Brain microvascular endothelial cell (primary cell): ENCODE measurements at places on chromosomes 4 and X.
A peak's percentile ranks its signal among the peaks of the same experiment; 100 is the strongest.

DNA sequence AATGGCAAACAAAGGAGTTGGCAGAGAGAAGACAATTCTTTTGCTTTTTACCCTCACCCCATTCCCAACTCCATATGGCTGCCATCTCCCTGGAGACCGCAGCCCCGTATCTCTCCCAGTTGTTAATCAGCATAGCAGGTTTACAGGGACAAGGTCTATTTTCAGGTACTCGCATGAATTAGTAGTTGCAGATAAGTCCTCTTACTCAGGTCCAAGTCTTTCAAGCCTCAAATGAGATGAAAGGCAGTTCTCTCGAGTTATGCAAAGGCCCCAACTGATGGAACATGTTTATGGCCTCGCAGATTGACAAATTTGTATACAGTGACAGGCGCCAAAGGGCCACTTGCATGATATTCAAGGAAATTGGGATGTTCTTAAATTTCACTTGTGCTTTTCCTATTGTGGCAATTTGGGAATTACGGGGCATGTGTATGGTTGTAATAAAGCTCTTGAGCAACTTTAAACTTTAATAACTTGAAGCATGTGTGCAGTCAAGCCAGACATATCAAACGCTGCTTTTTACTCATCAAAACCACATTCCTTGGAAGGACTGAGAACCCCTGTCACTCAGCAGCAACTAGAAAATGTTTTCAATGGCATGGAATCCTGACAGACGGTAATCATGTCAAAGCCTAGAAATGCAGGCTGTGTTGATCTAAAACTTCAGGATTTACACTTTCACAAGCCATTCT lies 45.1 kb downstream of the KDR start:
- DNase-seq: peak; percentile 38

DNA sequence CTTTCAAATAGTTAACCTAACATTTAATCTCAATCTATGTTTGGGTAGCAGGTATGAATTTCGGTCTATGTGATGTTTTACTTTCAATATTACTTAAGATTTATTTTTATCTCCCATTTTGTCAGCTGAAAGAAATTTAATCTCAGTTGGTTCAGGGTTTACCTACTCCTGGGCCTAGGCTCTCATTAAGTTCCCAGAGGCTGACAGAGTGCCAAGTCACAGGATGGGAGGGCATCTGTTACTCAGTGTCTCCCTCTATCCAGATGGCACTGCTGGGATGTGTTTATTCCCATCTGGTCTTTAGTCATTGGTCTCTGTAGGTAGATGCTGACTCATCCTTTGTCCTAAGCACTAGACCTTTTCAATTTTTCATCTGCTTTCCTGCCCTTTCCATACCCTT lies 129.4 kb upstream of the ARSJ start:
- DNase-seq: no peak

DNA sequence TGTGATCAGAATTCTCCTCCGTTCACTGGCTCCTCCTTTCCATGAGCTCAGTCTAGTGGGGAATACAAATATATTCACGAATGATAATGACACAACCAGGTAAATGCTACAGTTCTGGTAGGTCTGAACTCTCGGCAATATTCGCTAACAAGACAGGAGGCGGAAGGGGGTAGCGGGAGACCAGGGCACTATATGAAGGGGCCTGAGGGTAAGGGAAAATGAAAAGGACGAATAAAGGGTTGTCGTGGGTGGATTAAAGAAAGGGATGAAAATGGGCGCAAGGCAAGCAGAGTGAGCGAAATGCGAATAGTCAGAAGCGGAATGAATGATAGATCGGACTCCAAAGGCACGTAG lies 743 bp downstream of the NKAP start:
- peak; percentile 0 for DNase-seq

DNA sequence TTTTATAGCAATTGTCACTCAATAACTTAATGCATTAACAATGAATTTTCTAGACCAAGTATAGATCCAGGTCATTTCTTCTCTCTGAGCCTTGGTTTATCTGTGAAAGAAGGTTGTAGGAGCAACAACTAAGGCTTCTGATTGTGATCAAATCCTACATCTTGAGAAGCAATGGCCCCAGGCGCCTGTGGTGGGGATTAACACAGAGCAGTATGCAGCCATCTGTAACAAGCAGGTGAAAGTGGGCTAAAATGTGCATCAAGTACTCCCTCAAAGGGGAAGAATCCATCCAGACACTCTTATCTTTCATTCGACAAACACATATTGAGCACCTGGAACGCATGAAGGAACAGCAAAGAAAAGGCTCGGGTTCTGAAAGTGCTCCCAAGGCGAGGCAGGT lies 19.1 kb upstream of the SETD7 start:
- no peak for DNase-seq

DNA sequence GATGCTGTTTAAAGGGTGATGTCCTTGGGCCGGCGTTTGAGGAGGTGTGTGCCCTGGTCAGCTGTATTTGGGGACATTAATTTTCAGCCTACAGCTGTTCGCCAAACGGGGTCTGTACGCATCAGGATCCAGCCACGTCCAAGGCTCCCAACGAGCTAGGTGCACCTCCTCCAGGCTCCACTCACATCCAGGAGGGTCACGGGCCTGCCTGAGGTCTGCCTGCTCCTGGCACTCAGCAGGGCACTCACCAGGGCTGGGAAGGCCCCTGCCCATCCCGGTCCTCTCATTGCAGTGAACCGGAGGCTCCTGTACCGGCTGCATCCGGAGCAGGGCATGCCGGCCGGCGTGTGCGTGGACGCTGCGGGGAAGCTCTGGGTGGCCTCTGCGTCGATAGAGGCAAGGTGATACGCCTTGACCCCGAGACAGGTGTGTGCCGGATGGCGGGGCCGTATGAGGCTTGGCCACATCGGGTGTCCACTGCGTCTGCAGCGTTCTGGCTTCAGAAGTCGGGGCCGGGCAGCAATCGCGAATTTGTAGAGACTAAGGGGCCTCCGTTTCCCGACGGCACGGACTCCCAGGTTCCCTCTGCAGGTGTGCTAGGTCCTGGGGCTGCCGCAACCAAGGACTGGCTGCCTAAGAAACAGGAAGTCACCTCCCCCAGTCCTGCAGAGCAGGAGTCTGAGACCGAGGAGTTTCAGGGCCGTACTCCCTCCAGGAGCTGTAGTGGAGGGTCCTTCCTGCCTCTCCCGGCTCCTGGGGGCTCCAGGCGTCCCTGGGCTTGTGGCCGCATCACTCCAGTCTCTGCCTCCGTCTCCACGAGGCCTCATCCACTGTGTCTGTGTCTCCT lies 27.5 kb upstream of the PLCXD1 start:
- no peak for DNase-seq

DNA sequence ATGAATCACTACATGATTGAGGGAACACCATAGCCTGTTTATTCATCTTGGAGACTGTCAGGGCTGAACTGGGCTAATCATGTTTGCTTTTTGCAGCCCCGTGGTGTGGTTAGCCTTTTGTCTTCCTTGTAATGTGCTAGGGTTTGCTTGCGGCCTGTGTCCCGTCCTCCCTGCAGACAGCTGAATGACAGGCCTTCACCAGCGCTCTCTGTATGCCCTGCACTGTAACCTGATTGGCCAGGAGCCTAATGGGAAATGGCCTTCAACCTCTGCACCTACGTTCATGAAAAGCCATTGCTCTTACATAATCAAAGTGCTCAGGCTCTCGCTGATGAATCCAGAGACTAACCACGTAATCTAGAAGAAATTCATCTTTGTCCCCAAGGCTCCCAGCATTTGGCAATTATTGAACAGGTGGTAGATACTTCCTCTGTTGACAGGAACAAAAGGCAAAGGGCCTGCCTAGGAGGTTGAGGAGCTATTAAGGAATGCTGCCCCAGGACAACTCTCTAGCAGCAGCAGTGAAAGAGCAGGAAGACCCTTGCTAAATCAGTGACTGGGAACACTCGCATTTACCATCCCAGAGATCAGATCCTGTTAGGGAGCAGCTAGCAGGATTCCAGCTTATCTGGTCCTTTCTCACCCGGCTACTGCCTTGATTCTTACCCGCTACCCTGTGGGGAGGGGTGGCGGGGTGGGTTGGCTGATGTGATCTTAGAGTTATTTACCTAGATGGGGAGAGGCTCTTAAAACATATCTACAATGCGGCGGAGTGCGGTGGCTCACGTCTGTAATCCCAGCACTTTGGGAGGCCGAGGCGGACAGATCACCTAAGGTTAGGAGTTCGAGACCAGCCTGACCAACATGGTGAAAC lies 42.3 kb upstream of the FAT1 start:
- no peak for DNase-seq

DNA sequence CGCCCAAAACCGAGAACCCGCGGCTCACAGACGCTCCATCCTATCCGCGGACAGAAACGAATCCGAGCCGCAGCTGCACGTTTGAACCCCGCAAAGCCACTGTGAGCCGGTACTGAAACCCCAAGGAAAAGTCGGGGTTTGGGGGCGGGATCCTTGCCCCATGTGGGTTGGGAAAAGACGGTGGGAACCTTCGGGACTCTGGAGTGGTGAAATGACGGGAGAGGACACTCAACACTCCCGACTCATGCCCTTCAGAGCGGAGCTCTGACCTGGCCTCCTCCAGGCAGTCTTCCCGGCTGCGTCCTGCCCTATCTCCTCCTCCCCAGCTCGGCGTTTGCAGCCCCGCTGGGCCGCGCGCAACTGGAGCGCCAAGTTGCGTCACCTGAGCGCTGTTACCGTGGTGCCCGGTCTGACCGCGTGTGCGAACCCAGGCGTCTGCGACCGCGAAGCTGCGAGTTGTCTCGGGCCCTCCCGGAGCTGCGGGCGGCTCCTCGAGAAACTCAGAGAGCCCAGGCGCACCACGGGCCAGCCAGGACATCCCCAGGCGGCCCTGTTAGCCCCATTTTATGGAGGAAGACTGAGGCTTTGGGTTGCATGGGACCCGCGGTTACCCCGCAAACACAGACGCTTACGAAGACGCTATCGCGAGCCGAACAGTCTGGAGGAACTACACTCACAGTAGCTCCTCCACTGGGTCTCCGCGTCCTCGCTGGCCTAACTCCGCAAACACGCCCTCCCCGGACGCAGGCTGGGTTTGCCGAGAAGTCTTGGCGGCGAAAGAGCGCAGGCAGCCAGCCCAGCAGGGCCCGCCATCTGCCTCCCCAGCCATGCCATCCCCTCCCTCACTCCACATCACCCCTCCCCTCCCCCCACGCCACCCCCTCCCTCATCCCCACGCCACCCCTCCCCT lies 20.3 kb upstream of the HMX1 start:
- DNase-seq: no peak

GRCh38 chr4:141595531-141595930 lies 40.9 kb upstream of the IL15 start:
- DNase-seq: no peak

DNA sequence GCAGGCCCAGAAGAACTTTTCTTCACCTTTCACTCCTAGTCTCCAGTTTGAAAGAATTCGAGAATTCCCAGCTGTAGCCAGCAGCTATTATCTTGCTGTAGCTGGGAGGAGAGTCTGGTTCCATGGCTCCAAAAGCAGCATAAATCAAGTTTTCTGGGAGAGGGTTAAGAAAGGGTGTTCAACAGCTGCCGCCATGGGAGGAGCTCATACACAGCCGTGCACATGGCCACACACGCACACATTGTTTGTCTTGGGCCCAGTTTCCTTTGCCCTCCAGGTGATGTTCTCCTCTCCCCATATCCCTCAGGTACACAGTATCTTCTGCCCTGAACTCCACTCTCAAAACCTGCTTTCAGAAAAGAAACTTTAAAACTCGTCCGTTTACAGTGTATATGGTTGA lies 4.1 kb upstream of the GPC3 start:
- DNase-seq: no peak
